HFFc6 (cell line): ENCODE measurements at places on chromosomes 12 and 14.

DNA sequence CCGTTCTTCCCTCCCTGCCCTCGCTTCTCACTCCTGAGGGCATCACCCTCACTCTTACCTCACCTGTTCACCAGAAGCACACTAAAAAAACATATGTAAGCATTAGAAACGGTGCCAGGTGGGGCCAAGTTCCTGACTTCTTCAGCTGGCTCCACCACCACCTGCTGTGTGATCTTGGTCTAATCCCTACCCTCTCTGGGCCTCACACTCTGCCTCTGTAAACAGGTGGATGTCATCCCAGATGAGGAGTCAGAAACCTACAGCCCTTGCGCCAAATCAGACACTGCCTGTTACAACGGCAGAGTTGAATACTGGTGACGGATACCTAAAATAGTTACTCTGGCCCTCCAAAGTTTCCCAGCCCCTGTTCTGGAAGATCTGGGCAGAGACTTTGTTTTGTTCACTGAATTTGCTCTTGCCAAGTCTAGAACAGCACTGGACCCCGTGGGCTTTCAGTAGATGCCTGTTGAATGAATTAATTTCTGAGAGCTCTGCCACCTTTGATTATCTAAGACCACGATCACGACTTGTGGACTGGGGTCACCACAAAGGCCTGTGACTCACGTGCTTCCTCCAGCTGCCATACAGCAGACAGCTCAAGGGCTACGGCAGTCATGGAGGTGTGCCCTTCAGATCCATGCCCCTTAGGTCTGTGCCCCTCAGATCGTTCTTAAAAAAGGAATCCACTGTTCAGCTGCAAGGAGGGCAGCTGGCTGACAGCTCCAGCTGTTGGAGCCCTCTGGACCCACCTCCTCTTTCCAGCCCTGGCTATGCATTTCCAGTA lies 71.9 kb downstream of the GSC start:
- DNase-seq = no peak

DNA sequence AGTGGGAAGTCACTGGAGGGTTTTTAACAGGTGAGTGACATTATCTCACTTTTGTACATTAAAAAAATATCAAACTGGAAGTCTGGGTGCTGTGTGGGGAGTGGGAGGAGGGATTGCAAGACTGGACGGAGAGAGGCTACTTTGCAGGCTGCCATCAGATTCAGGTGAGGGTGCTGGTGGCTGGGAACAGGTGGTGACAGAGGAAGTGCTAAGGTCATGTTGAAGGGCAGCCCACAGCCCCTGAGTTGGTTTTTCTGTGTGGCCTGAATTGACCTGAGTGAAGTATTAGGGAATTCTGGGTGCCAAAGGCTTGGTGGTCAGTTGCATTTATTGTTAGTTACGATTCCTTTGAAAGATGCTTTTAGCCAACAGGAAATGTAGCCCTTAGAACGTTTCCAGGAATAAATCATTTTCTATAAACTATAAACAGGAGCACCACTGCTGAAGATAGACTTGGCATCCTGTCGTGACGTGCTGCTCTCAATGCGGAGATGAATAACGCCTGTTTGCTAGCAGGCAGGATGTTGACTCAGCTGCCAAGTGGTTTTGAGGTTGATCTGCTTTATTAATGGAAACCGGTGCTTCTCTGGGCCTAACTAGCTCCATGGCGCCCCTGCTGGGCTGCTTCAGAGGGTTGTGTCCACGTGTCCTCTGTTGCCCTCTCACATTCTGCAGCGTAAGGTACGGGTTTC lies 707.5 kb upstream of the TMEM132C start:
- peak; percentile 96 for DNase-seq

GRCh38 chr12:132596016-132596415 lies 14.4 kb downstream of the LRCOL1 start:
- DNase-seq = peak; percentile 30

- DNase-seq = peak; percentile 24
Observed at GRCh38 chr12:88388566-88389540, 191.4 kb downstream of the KITLG start.

- DNase-seq = no peak
Observed at GRCh38 chr12:128976120-128976738, 123.0 kb downstream of the GLT1D1 start.

GRCh38 chr14:69956970-69957369 lies 77.8 kb downstream of the SMOC1 start:
- DNase-seq = no peak

GRCh38 chr12:92496790-92497189 lies 206.0 kb upstream of the PLEKHG7 start:
- no peak for DNase-seq

DNA sequence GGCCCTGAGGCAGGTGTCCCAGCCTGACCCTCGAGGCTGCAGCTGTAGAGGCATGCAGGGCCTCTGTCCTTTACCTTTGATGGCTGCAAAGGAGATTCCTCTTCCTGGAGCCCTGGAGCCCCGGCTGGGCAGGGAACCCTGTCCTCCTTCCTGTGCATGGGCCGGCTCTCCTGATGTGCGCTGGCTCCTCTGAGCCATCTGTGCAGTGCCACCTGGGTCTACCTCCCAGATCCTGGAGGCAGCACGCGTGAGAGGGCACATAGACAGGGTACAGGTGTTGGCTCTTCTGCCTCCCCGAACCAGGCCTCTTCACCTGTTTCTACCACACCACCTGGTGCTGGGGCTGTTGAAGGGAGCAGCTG lies 115.1 kb downstream of the BEGAIN start:
- no peak for DNase-seq

GRCh38 chr14:24706351-24706750 lies 72.4 kb upstream of the GZMB start:
- DNase-seq = no peak

- DNase-seq = no peak
Observed at GRCh38 chr12:132389026-132389425, 59.6 kb upstream of the GALNT9 start.
